ENCODE measurements at places on chromosomes 6 and 20. TPM values are rescaled to one million over a fixed set of nuclear protein-coding genes. Genes with fewer than 3 reads are reported as not detected.

- DNase-seq: no peak
These were observed 62.5 kb downstream of the RAMACL start for GRCh38 chr6:166523782-166524559.

GRCh38 chr20:45459606-45460005, 9.9 kb upstream of the WFDC2 start:
- DNase-seq: no peak

- DNase-seq: no peak
These were observed 208.8 kb downstream of the BMP2 start for GRCh38 chr20:6976106-6976900.

GRCh38 chr6:169247991-169248390, 5.7 kb downstream of the THBS2 start:
- DNase-seq: no peak

GRCh38 chr20:49583669-49584417, 15.9 kb upstream of the PTGIS start:
- DNase-seq: peak; percentile 85

GRCh38 chr6:46138281-46138680, 8.5 kb downstream of the ENPP4 start:
- no peak for DNase-seq

GRCh38 chr20:32458061-32458836, 100.1 kb downstream of the ASXL1 start:
- no peak for DNase-seq

DNA sequence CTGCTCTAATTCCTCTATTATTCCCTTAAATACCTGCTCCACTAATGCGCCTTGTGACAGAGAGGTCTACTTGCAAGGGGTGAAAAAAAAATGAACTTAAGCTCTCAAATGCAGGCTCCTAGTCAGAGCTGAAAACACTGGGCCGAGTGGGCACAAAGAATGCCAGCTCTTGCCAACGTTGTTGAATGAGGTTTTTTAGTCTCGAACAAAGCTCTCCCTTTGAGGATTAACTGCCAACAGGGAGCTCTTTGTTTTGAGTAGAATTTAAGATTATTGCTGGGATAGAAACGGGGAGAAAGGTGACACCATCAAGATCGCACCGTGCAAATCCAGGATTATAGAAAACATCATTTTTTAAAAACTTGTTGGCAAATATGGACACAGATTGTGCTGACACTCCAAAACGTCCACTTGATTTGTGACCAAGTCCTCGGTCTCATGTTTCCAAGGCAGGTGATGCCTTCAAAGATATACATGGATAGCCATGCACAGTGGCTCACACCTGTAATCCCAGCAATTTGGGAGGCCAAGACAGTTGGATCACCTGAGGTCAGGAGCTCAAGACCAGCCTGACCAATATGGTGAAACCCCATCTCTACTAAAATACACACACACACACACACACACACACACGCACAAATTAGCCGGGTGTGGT, 163.2 kb downstream of the BMP7 start:
- DNase-seq: no peak

DNA sequence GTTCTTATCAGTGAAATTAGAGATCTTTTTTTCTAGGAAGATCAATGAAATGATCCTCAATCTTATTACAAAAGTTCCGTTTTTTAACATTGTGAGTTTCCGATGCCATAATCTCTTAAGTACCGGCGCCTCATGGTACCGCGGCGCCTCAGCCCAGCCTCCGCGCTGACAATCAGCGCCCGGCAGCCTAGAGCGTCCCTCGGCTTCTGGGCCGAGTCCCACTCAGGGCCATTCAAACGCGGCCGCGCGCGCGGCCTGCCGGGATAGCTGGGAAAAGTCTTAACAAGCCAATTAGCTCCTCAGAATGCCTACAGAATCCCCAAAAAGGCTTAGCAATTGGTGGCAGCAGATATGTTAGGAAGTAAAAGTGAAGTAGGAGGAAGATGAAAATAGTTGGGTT, 204.8 kb downstream of the ADGB start:
- no peak for DNase-seq

DNA sequence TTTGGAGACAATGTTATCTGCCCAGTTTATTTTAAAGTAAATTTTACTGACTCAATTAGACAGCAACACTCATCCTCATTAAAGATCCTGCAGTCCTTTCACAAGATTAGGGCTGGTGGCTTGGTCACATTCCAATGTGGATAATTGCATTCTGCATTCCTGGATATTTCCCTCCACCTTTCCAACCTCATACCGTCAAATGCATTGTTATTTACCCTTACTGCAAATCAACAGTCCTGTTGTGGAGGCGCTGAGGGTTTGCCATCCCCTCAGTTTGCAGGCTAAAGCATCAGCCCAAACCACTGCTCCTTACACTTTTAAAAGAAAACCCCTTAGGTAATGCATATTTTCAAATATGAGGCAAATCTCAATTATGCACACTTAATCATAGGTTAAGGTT, 5.4 kb downstream of the CITED2 start:
- DNase-seq: no peak

DNA sequence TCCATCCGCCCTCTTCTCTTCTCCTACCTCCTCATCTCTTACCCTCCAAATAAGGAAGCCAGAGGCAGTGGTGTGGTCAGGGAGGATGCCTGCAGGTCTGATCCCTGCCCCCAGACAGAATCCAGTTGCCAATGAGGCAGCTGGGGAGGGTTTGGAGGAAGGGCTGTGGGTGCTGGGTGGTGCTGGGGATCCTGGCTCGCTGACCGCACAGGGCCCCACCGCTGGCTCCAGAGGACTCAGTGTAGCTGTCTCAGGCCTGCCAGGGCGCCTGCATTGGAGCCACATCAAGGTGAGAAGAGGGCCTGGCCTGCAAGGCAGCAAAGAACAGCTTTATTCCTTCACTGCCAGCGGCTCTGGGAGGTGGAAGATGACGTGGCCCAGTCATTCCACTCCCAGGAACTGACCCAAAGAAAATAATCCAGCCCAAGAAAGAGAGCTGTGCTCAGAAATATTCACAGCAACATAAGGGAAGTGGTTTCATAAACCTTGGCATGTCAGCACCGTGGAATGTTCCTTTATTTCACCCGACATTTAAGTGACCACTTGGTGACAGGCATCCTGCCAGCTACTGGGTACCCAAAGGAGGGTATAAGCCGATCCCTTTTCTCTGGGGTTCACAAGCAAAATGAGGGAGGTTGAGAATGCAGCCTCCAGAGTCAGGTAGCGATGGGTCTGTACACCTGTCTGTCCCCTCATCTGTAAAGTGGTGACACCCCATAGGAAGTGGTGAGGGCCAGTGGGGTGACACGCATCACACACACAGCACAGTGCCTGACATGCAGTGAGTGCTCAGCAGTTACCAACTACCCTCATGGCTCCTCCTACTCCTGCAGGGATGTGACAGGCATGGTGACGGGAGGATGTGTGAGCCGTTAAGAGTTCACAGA, 125.1 kb downstream of the SNX5 start:
- DNase-seq: peak; percentile 87

GRCh38 chr6:30893001-30893591, 8.8 kb downstream of the DDR1 start:
- DNase-seq: no peak

GRCh38 chr6:80523010-80523409, 416.5 kb downstream of the BCKDHB start:
- no peak for DNase-seq

DNA sequence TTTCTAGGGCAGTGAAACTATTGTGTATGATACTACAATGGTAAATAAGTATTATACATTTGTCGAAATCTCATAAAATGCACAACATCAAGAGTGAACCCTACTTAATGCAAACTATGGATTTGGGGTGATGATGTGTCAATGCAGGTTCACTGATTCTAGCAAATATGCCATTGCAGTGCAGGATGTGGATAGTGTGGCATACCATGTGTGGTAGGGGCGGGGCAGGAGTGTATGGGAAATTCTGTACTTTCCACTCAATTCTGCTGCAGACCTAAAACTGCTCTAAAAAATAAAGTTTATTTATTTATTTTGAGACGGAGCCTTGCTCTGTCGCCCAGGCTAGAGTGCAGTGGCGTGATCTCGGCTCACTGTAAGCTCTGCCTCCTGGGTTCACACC, 44.3 kb downstream of the ABHD12 start:
- DNase-seq: no peak

- DNase-seq: no peak
These were observed 56.2 kb upstream of the TBC1D7 start for GRCh38 chr6:13384506-13384905.

GRCh38 chr20:58150772-58151171, 77.7 kb downstream of the ANKRD60 start:
- no peak for DNase-seq

- no peak for DNase-seq
These were observed 612 bp downstream of the ADAT2 start for GRCh38 chr6:143449714-143450452.

DNA sequence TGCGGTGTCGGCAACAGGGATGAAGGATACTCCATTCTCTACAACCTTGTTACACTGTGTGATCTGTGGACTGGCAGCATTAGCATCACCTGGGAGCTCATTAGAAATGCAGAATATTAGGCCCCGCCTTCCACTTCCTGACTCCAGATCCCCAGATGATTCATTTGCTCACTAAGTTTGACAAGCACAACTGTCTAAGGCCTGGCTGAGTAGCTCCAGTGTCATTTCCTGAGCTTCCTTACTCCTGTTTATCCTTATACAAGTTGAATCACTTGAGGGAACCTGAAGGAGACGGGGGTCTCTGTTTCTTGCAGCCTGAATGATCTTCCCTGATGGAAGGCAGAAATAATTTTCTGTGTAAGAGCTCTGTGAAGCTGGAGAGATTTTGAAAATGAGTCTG, 32.7 kb upstream of the PROKR2 start:
- DNase-seq: no peak

GRCh38 chr6:52820198-52820597, 16.6 kb upstream of the GSTA1 start:
- no peak for DNase-seq

DNA sequence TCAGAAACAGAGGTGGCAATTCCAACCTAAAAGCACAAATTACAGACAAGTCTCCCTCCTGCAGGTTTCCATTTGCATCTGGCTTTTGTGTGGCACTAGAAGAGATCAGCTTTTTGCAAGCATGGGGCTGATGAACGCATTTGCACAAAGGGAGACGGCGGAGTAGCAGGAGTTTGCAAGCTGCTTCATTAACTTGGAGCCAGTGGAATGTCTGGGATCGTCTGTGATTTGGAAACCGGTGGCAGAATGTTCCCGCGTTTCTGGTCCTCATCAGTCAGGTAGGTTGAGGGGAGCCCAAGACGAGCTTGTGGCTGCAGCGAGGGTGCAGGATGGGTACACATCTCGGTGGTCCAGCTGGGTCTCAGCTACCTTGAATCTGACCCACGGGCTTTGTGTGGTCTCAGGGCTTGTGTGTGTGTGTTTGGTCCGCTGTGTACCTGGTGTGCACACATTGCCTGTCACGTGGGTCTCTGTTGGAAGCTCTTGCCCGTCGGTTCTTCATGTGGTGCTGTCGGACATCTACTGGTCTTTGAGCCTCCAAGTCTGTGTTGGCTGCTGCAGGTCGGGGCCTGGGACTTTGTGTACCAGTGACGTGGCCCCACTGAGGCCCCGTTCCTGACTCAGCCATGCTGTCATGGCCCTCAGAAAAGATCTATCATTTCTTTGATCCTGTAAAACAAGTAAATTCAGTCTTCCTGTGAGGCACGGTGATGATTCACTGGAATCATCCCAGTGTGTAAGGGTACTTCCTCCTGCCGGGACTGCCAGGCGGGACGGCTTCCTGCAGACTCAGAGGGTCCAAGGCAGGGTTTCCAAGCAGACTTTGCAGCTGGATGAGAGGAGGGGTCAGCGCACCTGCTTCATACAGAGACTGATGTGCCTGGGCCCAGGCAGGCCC, 12.4 kb upstream of the MYT1 start:
- no peak for DNase-seq

DNA sequence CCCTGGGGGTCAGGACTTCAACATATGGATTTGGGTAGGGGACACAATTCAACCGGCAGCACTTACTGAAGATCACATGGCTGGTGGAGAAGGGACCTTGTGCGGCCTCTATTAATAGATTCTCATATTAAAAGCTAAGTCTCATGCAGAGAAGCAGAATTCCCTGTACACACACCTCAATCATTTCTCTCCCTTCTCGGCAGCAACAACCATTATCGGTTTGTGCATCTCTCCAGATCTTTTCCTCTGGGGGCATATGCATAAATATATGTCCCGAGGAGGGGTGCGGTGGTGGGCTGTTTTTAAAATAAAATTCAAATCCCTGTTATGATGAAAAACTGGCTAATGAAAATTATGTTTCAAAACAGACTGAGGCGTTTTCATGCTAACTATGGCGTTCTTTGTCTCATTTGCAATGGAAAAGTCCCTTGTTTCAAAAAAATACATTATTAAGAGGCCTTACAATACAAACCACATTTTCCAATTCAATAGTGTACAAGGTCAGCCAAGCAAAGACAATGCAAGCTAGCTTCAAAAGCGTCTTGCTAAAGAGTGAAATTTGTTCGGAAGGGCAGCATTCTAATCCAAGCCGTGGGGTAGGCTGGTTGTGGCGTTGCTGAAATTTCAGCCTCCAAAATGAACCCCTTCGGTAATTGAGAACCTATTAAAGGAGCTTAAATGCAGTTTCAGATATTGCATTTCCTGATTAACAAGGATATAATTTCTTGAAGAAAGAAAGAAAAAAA, 17.3 kb downstream of the APCDD1L start:
- no peak for DNase-seq

- no peak for DNase-seq
These were observed 36.8 kb downstream of the MTHFD1L start for GRCh38 chr6:150902142-150902776.

DNA sequence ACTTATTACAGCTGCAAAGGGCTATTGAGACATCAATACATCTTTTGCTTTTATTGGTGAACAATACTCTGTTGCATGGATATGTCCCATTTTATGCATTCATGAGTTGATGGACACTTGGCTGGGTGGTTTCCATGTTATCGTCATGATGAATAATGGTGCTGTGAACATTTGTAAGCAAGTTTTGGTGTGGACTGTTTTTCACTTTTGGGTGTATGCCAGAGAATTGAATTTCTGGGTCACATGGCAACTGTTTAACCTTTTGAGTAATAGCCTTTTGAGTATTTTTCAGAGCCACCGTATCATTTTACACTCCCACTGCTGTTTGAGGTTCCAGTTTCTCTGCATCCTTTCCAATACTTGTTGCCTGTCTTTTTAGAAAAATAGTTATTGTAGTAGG, 107.0 kb downstream of the JARID2 start:
- DNase-seq: no peak

- DNase-seq: no peak
These were observed 60.9 kb downstream of the ATXN1 start for GRCh38 chr6:16700202-16700915.

The LY6G6D gene
- polyA plus RNA-seq: not detected

The GCNT2 gene
- 0.04 TPM for polyA plus RNA-seq

The ZC3H12D gene
- 0.02 TPM for polyA plus RNA-seq

The PPIL4 gene
- 2.6 TPM for polyA plus RNA-seq

The HSPA1A gene
- 57.7 TPM for polyA plus RNA-seq

The SRMS gene
- polyA plus RNA-seq: not detected

The TRAPPC3L gene
- polyA plus RNA-seq: 0.17 TPM

The MEP1A gene
- not detected for polyA plus RNA-seq

The CAP2 gene
- 84.4 TPM for polyA plus RNA-seq

The PPP1R14C gene
- 0.11 TPM for polyA plus RNA-seq

The PREP gene
- 12.0 TPM for polyA plus RNA-seq

The GPR31 gene
- polyA plus RNA-seq: not detected

The GTSF1L gene
- polyA plus RNA-seq: not detected

The C2 gene
- 0.74 TPM for polyA plus RNA-seq

The DLGAP4 gene
- 21.2 TPM for polyA plus RNA-seq

The ARFGEF3 gene
- 0.27 TPM for polyA plus RNA-seq

The VPS52 gene
- polyA plus RNA-seq: 63.2 TPM
